NCI-H2171 treated with DMSO at 0.1 percent for 48 hours (cell line): ENCODE measurements at places on chromosomes 2 and 18.

- no peak for DNase-seq
Measured at GRCh38 chr2:47737191-47737975, 45.6 kb upstream of the MSH6 start.

DNA sequence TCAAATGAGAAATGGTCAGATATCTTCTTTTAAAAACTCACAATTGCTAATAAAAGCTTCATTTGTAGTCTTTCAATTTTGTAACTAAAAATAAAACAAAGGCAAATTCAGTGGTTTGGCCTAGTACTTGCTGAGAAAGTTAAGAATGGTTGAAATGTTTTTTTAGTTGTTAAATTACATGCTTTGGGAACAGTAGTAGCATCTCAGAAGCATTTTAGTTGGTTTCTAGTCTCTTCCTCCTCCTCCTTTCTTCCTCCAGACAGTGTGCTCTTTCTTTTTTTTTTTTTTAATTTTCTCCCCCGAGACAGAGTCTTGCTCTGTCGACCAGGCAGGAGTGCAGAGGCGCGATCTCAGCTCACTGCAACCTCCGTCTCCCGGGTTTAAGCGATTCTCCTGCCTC, 9.8 kb downstream of the TRAK2 start:
- no peak for DNase-seq

- DNase-seq, result no peak
Measured at GRCh38 chr2:54876764-54877163, 153.3 kb downstream of the EML6 start.

DNA sequence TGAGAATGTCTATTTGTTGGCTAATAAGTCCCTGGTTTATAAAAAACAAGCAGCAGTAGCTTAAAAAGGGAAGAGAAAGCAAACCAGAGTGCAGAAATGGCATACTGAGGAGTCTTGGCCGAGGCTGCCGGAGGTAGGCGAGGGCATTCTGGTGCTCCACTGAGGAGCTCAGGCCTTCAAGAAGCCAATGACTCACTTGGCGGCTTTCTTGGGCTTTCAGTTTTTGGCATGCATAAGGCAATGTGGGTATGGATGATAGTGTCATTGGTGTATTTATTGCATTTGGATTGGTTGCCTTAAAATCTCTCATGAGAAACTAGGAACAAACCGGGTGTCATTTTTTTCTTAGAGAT, 119.6 kb upstream of the ARL5A start:
- no peak for DNase-seq

- DNase-seq, result no peak
Measured at GRCh38 chr18:11840493-11840892, 10.7 kb upstream of the CHMP1B start.

DNA sequence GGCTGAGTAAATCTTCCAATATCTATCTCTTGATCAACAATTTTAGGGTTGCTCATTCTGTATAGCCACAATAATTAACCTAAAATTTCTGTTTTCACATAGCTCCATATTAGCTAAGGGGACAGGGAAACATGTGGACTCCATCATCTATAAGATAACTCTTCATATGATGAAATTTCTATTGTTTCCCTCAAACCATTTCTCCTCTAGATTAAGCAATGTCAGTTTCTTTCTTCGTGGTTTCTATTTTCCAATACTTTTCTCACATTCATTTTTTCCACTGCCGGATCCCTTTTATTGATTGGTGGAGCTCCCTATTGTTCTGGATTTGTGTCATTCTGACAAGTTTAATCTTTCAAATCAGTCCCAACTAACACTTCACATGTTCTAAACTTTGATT, 1221.3 kb upstream of the ZEB2 start:
- no peak for DNase-seq

DNA sequence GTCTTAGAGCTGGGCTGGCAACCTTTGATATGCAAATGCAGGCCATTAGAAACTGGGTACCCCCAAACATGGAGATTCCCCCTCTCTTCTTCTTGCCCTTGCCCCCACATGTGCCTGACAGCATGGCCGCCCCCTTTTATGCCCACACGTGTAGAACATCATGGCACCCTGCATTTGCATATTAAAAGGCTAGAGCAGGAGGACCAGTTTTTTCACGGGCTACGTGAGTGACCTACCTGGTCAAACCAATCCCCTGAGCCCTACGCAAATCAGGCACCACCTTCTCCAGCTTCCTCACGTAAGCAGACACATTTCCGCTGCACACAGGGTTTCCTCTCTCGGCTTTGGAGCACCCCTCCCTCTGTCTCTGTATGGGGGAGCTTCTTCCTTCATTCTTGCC, 110.9 kb upstream of the COPS8 start:
- no peak for DNase-seq

DNA sequence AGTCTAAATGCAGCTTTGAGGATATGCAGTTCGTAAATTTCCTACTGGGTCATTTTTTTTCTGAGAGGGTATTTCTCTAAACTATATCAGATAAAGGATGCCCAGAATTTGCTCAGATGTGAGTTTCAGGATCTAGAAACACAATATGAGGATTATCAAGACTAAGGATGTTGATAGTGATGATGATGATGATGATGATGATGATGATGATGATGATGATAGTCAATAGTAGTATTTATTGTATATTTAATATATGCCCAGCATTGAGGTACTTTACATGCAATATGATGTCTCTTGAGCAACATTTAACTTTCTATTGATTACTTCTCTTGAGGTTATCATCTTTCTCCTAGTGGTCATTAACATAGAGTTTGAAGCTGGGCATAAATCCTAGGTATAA, 222.1 kb upstream of the NRP2 start:
- no peak for DNase-seq

DNA sequence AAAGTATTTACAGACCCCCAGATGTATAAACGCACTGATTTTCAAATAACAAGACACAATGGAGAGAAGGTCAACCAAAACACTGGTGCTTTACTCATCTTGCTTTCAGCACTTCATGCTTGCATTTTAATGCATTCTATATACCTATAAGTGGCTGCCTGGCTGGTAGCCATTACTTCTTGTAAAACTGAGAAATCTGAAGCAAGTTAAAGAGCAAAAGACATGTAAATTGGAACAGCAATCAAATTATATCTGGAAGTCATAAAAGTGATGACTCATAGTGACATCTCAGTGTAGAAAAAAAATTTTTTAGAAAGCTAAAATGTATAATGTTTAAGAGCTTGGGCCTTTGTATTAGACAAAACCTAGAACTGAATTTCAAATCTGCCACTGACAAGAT, 106.2 kb downstream of the CCDC141 start:
- DNase-seq, result no peak

DNA sequence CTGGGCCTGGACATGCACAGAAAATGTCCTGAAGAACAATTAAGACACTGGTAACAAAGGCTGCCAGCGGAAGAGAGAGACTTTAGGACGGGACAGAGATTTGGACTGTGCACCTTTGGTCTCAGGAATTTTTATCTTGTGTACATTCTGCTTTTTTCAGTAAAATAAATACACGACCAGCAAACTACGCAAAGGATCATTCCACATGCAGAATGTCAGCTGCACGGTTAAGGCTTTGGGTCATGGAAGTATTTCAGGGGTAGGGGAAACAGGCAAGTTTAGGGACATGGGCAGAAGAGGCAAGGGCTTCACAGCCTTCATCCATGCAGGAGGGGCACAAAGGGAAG, 11.5 kb downstream of the TMEM163 start:
- DNase-seq, result no peak

GRCh38 chr18:12307701-12308385, at the start of gene TUBB6:
Gene TUBB6, plus strand, starts transcription at chr18:12308241. Its CDS starts 52 bp downstream, at chr18:12308293.
- DNase-seq, result peak; percentile 49

DNA sequence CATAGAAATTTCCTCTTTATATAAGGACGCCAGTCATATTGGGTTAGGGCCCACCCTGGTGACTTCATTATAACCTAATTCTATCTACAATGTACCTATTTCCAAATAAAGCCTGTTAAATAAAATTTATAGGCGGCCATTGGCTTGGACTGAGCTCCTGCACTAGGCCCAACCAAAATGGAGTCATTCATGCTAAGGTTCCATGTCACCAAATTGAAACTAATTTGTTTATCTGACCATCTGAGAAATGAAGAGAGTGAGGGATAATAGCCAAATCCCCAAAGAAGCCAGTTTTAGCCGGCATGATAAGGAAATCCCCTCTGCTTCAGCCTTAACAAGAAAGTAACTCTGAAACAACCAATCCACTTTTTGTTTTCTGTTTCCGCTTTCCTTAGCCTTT, 7.2 kb upstream of the DYM start:
- no peak for DNase-seq

DNA sequence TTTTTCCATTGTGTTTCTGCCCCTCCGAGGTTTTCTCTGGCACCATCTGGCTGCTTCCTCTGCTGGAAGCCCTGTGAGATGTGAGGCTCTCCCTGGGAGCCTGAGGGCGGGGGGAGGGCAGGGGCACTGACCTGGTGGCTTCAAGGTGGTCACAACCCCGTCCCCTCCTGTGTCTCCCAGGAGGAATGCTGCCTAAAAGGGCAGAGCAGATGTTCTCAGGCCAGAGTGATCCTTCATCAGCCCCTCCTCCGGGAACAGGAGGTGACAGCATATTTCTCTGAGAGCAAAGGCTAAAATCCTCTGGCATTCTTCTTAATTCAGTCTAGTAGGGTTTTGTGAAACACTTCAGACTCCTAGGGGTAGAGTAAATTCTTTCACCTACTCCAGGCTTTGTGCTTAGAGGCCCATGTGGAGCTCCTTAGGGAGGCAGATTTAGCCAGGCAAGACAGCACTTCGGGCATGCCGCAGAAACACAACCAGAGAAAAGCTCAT, 18.3 kb upstream of the GREB1 start:
- DNase-seq, result no peak

GRCh38 chr2:131035112-131035825, 58.0 kb downstream of the FAM168B start:
- DNase-seq, result peak; percentile 38
